ENCODE measurements at places on chromosomes 1 and 21.

- peak; percentile 83 for DNase-seq
Measured at GRCh38 chr1:37808369-37809319, 636 bp upstream of the YRDC start.

GRCh38 chr1:2288311-2288710, 60.2 kb downstream of the SKI start:
- no peak for DNase-seq

DNA sequence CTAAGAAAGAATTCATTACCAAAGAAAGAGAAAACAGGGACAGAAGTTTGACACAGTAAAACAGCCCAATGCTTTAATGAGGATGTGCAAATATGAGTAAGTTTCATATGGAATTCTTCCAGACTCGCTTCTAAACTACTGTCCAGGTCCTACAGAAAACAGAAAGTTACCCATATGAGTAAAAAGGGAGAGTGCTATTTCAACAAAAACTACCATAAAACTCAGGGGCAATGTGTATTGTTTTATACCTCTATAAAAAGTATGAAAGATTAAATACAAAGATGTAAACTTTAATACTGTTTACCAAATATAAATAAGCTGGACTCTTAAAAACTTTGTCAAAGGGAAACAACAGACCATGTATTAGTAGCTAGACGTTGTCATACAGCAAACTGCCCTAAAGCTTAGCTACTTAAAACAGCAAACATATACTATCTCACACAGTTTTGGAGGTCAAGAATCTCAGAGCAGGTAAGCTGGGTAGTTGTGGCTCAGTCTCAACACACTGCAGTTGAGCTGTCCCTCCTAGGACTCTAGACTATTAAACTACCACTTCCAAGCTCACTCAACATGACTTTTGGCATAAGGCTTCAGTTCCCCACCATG, 174.9 kb downstream of the COP1 start:
- no peak for DNase-seq

DNA sequence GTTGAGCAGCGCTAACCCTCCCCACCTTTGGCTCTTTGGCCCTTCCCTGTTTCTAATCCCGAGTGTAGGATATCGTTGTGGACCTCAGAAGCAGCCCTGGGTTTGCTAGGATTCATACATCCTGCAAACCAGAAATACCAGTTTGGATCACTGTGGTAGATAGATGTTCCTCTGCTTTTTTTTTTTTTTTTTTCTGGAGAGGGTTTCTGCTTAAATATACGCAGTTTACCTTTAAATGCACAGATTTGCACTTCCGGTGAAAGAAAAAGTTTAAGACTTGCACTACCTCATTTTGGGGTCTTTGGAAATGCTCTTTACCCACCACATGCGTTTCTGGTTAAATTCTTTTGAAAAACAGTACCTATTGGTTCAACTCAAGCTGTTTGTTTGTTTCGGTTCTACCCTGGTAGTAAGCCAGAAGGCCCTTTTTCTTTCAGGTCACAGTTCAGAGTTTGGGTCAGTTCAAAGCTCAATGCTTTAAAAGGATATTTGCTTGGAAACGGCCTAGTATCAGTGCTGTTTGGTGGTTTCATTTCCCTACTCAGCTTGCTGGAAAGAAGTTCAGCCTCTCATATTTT, 908 bp downstream of the DDI2 start:
- DNase-seq: no peak

DNA sequence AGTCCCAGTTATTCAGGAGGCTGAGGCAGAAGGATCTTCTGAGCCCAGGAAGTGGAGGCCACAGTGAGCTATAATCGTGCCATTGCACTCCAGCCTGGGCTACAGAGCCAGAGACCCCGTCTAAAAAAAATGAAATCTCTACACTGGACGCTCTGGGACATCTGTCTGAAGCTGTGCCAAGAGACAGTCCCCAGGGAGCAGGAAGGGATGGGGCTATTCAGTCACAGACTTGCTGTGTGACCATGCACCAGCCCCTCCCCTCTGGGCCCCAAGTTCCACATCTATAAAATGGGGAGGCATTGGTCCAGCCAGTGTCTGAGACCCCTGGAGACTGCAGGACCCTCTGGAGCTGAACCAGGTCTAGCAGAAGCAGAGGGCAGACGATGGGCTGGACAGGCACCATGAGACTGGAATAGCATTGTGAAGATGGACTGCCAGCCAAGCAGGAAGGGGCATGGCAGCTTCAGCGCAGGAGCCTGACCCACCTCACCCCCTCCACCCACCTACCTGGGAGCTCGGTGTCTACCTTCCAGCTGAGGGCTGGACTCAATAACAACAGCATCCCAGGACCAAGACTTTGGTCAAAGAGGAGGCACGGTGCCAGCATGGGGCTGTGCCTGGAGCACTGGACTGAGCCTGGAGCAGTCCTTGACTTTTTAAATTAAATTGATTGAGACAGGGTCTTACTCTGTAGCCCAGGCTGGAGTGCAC, 1.4 kb downstream of the TMEM54 start:
- no peak for DNase-seq

DNA sequence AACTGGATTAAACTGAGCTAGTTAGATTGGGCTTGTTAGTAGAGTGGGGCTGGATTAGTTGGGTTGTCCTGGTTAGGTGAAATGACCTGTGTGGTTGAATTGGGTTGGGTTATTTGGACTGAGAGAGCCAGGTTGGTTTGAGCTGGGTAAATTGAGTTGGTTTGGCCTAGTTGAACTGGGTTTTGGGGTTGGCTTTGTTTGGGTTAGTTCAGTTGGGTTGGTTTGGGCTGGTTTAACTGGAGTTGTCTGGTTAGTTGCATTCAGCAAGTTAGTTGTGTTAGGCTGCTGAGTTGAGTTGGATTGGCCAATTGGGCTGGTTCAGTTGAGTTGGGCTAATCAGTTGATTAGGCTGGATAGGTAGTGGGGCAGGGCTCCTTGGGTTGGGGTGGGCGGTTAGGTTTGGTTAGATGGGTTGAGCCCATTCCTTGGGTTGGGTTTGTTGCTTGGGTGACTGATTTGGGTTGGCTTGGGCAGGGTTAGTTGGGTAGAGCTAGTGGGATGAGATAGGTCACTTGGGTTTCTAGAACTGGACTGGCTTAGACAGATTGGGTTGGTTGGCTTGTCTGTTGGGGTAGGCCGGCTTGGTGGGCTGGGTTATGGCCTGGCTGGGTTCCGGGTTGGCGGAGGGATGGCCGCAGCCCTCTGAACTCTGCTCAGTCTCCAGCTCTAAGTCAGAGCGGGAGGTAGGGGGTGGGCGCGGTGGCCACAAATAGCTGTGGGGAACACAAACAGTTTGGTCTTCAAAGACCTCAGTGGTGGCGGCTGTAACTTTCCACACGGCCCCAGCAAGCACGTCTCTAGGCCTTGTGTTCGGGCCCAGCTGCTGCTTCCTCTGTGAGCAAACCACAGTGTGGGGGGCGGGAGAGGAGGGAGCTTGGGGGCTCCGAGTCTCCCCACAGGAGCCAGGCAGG, 67.2 kb upstream of the RUNX3 start:
- no peak for DNase-seq

GRCh38 chr1:233549404-233549803, 64.5 kb upstream of the KCNK1 start:
- DNase-seq: no peak

DNA sequence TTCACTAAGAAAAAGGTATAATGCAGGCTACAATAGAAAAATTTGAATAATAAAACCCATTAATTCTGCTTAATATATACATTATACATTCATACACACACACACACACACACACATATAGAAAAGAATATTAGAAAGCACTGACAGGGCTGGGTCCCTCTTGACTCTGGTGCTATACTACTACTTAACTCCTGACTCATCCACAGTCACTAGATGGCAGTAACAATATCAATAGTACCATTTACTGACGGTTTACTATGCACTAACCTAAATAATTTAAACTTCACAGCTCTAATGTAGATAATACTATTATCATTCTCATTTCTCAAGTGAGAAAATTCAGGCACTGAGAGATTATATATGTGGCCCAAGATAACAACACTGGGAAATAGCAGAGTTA, 87.5 kb downstream of the COP1 start:
- DNase-seq: no peak

DNA sequence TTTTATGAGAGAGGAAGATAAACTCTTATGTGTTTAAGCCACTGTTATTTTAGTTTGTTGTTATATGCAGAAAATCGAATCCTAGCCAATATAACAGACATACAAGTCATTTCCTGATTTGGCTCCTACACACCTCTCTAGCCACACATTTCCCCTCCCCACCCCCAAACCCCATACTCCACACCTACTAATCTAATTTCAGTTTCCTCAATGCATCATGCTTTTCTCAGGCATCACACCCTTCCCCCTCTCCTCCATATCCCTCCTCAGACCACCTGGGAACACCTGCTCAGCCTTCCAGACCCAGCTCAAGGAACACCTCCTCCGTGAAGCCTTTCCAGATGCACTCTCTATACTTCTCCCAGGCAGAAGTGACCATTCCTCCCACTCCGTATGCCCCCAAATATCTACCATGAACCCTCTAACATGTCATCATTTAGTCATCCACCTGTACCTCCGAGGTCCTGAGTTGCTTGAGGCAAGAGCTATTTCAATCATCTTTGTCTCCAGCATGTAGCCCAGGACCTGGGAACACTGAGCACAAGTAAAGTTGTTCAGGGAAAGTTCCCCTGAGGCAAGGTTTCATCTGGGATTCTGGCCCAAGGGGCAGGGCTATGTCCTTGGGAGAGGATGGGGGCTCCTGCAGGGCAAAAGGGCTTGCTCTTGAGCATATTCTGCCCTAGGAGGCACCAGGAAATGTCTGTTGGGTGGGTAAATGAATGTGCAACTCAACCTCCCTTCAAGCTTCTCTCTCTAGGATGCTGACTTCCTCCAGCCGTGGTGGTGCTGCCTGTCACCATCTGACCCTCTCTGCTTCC, 126.8 kb downstream of the HIVEP3 start:
- DNase-seq: no peak

DNA sequence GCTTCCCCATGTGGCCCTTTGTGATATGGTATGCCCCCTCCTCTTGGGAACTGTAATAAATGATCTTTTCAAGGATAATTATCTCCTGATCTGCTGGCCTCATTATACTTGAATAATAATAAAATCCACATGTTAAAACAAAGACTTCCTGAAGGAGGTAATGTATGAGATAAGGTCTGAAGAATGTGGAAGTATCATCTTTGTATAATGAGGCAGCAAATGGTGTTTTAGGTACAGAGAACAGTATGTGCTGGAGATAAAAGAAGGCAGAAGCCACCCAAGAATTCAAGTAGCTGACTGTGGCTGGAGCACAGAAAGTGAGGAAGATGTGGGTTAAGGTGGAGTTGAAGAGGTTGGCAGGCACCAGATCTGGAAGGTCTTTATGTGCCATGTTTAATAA, 12.8 kb upstream of the COG2 start:
- no peak for DNase-seq

- DNase-seq: peak; percentile 77
Measured at GRCh38 chr21:38261851-38262250, 5.1 kb downstream of the KCNJ15 start.

GRCh38 chr1:68015971-68016370, 34.5 kb downstream of the DIRAS3 start:
- no peak for DNase-seq

GRCh38 chr1:76764638-76765454, 102.4 kb upstream of the ST6GALNAC5 start:
- DNase-seq: no peak

DNA sequence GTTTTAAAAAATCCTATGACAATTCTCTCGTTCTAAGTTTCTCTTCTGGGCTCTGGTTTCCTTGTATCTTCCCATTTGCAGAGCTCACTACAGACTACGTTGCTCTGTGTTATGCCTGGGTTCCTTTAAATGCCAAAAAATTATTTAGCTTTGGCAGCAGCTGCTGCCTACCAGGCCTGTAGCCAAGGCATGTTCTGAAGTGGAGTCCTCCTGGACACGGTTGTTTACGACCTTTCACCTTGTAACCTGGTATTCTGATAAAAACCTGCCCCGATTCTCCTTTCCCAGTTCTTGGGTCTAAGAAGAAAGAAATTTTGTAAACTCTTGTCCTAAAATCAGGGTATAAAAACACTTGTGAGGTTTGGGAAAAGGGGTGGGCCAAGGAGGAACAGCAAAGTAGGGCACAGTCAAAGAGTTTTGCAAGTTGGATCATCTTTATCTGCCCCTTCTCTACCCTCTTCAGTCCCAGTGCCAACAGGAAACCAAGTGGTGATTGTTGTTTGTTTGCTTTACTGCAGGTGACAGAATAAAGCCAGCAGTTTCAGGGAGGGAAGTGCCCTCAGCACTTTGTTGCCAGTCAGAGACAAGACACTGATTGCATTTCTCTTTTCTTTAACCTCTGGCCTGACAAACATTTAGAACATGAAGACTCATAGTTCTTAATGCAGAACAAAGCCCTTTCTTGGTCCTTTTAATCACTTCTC, 3.1 kb upstream of the TXNIP start:
- peak; percentile 31 for DNase-seq
